ENCODE measurements at places on chromosomes 5 and 9.

DNA sequence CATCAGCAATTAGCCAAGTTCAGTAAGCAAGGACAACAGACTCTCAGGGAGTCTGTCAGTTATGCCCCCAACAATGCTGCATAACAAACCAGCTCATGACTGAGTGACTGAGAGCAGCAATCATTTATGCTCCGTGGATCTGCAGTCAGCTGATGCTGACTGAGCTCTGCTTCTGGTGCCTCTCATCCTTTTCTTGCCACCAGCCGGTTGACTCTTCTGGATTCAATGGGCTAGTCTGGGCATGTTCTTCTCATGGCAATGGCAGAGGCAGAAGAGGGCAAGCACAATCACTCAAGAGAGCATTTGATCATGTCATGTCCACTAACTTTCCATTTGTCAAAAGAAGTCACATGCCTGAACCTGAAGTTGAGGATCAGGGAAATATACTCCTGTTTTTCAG lies 157.0 kb upstream of the NTRK2 start:
- no peak for DNase-seq

GRCh38 chr5:68344447-68345111 lies 129.0 kb downstream of the PIK3R1 start:
- no peak for DNase-seq

DNA sequence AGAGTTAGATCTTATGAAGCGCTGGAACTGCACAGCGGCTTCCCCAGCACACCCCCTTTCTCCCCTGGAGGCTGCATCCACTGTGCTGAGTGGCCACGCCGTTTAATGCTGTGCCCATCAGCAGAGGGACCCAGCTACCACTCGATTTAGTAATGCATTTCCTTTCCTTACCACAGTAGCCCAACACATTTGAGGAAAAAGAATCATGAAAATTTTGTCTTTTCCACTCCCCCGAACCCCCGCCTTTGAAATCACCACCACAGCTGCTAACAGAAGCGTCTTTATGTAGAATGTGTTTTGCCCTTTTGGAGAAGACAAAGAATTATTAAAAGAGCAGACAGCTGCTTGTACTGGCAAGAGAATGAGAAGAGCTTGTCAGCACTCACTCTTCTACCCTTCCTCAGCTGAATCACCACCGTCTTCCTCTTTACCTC lies 73.2 kb downstream of the ACER2 start:
- no peak for DNase-seq

- DNase-seq: no peak
Observed at GRCh38 chr5:107805824-107806223, 135.1 kb upstream of the EFNA5 start.

DNA sequence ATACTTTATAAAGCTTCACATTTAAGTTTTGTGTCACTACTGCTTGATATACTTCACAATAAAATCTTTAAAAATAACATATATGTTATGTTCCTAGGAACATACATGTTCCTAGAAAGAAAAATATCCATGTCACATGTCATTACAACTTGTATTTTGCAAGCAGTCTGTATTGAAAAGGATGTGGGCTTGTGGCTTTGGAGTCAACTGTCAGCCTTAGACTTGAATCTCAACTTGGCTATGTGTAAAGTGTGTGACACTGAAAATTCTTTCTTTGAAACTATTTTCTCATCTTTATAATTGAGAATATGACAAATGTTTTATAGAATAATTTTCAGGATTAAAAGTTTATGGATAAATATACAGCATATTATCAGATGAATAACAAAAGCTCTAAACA lies 273.1 kb downstream of the KIAA0825 start:
- DNase-seq: no peak

GRCh38 chr5:151020304-151021110 lies at the start of gene GPX3:
Gene GPX3, plus strand, starts transcription at chr5:151020591. Its CDS starts 64 bp downstream, at chr5:151020655.
- DNase-seq: peak; percentile 96

DNA sequence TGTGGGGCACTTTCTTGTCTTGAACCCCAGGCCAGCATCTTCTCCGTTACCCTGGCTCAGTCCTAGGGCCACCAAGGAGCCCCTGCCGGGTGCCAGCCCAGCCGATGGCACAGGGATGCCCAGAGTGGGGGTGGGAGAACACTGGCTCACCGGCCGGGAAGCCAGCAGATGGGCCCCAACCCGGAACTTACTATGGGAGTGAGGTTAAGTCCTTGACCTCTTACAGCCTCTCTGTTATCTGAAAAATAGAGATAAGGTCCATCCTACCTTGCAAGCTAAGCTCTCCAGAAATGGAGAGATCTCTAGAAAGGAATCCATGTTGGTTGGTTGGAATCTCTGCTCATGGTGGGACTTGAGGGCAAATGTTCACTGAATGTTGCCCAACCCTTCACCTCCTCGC lies 20.8 kb downstream of the SH3PXD2B start:
- no peak for DNase-seq

Measured in T47D (cell line).